AG09309 (cell line): ENCODE measurements at places on chromosomes 6 and 20.

DNA sequence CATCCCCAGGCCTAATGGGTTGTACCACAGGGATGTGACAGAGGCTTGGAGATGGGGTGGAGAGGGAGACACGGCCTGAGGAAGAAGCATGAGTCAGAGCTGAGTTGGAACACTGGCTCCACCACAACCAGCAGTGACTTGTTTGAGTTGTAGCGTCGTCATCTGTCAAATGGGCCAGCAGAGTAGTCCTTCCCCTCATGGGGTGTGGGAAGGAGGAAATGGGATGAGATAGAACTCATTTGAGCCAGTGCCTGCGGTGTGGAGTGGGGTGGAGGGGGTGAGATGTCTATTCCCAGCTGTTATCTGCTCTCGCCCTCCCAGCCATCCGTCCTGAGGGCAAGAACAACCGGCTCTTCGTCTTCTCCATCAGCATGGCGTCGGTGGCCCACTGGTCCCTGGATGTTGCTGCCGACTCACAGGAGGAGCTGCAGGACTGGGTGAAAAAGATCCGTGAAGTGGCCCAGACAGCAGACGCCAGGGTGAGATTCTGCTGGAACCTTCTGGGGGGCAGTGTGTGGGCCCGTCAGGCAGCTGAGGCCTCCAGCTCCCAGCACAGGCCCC, 32.5 kb downstream of the PLCG1 start:
- DNase-seq, result peak; percentile 20

GRCh38 chr6:154933181-154933827, 61.8 kb upstream of the TIAM2 start:
- DNase-seq, result no peak

DNA sequence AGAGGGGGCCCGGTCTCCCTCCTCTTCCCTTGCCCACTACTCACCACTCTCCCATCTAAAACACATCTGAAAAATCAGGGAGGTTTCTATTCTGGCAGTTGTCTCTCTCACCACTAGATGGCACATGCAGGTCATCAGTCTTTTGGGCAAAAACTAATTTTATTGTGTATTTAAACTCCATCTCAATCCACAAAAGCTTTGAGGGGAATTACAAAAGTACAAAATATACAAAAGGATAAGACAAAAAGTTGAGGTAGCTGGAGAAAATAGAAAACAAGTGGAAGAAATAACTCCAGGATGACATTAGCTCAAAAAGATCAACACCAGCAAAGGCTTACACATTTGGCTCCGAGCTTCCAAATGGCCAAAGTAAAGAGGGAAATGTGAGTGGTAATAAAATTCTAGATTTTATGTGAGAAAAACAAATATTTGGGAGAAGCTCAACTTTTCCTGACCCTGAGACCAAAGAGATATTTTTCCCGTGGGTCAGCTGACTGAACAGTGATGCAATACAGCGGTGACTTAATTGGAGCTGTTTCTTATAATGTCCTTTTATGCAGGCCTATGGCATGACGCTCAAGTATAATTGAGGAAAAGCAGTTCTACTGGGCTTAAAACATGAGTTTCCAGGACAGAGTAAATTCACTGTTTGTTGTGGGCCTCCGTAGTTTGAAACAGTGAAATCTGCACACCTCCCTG, 79.8 kb upstream of the CHD6 start:
- no peak for DNase-seq

- DNase-seq, result no peak
These were observed 400.9 kb upstream of the POU3F2 start for GRCh38 chr6:98433325-98434056.

DNA sequence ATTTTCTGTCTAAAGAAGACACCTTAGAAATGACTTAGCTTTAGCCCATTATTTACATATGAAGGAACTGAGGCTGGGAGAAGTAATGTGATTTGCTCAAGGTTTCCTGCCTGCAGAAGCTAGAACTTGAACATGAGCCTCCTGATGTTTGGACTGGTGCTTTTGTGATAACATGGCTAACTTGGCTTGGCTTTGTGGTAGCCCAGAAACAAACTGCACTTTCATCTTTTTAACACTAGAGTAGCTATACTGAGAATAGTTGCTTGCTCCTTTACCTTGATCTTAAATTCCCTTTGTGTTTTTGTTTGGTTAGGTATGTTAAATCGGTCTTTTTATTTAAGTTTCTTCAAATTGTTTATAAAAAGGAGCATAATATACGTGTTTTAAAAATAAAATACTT, 163.5 kb upstream of the MANEA start:
- DNase-seq, result no peak

- no peak for DNase-seq
These were observed 547.2 kb downstream of the CD83 start for GRCh38 chr6:14664621-14665315.

DNA sequence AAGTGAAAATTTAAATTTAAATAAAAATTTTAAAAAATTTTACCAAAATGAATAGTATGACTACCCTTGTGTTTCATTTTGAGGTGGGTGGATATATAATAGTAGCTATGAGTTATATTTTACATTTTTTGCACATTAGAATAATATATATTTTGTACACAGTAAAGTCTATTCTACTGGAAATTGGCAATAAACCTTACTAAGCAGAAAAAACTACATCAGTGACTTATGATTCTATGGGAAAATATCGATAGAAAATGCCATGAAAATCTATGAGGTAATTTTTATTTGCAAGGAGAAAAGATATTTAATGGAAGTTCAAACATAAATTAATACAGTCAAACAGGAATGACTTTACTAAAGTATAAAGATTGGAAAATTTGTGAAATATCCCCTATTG, 2.8 kb upstream of the TSPYL4 start:
- no peak for DNase-seq

DNA sequence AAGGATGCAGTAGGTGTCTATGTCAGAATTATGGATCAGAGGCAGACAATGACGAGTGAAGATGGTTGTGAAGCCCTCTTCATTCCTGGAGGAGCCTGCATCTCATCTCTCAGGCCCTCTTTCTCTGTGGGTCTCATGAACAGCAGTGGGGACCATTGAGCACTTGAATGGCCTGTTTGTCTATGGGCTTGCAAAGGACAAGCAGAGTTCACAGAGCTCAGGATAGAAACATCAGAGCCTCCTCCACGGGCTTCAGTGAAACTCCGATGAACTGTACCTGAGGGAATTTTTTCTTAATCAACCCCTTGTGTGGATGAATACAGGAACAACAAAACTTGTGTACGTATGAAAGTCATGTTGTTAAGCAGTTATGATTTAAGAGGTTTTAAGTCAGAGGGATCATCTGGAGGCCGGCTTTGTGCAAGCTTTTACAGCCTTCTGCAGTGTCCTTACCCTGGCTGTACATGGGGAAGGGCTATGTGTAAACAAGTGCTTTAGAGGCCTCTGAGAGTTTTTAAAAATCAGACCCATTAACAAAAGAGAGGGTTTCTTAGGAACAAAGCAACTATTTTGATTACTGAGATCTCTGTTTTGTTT, 29.7 kb upstream of the PI16 start:
- no peak for DNase-seq

- no peak for DNase-seq
These were observed 58.6 kb upstream of the MANEA start for GRCh38 chr6:95518630-95519227.

GRCh38 chr20:635893-636338, 17.1 kb downstream of the SRXN1 start:
- DNase-seq, result no peak

- DNase-seq, result peak; percentile 86
These were observed 347.7 kb downstream of the BCKDHB start for GRCh38 chr6:80454197-80454596.

DNA sequence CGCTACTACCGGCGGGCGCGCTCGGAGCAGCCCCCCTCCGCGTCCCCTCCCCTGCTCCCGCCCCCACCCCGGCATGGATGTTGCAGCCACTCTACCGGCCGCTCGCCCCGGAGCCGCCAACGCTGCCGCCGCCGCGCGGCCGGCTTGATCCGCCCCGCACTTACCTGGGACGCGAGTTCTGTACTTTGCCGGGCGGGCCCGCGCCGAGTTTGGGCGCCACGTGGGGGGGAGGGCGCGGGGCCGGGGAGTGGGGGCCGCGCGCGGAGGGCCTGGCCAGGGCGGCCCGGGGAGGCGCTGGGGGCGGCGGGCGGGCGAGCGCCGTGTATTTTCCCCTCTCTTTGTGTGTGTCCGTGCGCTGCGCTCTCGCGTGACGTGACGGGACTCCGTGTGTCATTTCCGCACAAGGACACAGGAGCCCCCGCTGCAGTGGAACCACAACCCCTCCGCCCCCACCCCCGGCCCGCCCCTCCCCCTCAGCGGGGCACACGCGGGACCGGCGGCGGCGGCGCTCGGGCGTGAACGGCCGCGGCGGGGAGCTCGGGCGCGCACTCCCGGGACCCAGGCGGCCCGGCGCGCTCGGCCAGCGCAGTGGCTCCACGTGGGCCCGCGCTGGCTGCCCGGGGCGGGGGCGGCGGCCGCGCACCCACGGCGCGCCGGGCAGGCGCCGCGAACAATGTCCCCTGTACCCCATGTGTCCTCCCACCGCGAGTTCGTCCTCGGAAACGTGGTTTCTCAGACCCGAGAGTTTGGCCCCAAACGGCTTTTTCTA, at the start of gene BEND3:
Gene BEND3 (minus strand): TSS at position 590 of the 769 bp plus-strand sequence. CDS start 16,230 bp downstream, outside the sequence.
- no peak for DNase-seq

DNA sequence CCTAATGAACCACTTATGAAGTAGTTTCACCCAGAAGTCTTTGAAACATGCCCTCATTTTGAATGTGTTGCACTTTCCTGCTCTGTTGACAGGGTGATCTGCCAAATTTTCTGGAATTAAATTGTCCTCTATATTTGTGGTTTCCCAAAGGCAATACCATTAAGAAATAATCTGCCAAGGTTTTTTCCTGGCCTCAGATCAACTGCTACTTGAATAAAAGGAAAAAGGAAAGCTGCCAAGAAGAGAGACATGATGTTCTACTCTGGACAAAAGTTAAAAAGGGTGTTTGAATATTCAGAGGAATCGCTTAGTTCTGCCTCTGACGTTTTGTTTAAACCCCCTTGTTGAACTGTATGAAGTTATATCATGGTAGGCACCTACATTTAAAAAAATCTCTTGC, 37.4 kb upstream of the ARMH2 start:
- no peak for DNase-seq

DNA sequence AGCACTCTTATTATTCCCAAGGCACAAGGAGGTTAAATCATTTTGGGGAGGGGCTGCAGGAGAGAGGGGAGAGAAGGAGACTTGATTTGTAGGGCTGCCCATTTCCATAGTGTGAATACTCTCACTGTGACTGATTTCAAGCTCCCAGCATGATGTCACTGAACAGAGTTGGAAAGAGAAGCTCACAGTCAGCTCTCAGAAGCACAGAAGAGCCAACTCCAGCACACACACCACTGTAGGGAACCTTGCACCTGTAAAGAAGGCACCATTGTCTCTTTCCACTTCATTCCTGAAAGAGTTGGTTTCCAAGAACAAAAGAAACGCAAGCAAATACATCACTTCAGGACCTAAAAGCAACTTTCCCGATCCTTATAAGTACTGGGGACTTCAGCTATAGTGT, 12.7 kb upstream of the STK35 start:
- no peak for DNase-seq

GRCh38 chr6:132750455-132751248, 7.1 kb downstream of the VNN2 start:
- no peak for DNase-seq

DNA sequence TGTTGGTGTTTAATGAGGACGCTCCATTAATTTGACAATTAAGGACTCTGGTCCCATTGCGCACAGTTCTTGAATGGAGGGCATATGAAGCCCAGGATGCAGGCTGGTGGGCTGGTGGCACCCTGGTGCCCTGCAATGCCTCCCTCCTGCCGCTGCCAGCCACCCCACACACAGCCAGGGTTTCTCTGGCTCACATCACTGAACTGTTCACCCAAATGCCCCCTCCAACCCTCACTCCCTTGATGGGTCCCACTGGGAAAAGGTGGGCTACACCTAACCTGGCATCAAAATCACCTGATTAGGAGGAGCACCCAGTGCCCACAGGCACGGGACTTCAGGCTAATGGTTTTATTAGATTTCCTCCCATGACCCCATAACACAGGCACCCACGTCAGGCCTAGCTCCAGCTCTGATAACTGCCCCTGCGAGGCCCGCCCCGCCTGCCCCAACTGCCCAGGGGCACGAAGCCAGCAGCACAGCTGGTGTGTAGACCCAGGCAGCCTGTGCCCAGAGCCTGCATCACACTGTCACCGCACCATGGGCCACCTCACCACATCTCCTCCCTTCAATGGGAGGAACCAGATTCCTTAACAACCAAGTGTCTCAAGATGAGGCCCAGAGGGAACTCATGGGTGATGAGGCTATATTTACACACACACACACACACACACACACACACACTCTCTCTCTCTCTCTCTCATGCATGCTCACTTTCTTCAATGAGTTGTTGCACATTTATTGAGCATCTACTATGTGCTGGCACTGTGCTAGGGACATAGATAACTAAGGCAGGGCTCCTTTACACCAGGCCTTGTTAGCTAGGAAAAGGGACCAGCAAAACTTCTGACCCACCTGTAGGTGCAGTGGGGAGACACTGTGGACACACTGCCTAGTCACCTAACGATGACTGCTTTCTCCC, 107.3 kb downstream of the NOL4L start:
- no peak for DNase-seq

DNA sequence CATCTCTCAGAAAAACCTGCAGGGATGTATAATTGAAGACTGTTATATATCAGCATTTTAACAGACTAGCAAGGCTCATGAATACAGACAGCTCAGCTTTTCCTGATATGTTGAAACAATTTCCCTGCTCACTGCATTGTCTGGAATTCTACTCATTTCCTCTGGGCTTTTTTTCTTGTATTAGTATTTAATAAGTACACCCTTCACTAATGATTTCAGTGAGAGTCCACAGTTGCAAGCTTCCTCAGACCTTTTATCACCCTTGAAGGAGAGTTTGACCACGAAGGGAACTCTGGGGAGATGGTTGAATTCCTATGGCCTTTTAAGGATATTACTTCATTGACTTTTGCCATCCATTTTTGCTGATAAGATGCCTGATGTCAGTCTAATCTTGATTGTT, 248.7 kb downstream of the ADGB start:
- no peak for DNase-seq

DNA sequence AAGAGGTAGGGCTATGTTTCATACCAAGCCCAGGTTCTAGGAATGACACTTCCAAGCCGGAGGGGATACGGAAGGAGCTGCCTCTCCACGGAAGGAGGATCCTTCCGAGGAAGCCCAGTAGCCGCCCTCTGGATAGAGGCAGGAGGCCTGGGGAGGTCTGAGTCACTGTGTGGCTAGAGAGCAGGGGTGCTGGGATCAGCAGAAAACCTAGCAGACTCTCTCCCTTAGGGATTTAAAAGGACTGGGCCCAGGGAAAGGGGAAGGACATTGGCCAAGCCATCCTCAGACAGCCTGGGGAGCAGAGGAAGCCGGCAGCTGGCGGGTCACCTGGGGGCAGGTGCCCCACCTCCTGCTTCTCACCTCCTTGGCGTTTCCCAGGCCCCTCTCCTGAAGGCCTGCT, 36.6 kb upstream of the NFATC2 start:
- DNase-seq, result no peak

DNA sequence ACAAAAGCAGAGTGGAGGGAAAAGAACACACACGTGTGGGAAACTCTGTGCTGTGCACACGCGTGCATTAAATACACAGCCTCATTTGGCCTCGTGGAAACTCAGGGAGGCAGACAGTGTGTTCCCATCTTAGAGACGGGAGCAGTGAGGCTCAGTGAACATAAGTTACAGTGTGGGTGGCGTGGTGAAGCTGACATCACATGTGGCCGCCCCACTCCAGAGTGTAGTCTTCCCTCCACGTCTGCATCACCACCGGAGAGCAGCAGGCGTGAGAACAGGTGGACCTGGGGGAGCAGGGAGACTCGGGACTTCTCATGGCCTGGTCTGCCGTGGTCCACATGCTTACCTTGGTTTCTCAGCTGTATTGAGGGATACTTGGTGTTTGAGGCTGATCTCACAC, 51.7 kb downstream of the THBS2 start:
- no peak for DNase-seq

- no peak for DNase-seq
These were observed 8.1 kb downstream of the HLA-DPA1 start for GRCh38 chr6:33065312-33065711.
